ENCODE measurements at places on chromosomes 11 and 22.

DNA sequence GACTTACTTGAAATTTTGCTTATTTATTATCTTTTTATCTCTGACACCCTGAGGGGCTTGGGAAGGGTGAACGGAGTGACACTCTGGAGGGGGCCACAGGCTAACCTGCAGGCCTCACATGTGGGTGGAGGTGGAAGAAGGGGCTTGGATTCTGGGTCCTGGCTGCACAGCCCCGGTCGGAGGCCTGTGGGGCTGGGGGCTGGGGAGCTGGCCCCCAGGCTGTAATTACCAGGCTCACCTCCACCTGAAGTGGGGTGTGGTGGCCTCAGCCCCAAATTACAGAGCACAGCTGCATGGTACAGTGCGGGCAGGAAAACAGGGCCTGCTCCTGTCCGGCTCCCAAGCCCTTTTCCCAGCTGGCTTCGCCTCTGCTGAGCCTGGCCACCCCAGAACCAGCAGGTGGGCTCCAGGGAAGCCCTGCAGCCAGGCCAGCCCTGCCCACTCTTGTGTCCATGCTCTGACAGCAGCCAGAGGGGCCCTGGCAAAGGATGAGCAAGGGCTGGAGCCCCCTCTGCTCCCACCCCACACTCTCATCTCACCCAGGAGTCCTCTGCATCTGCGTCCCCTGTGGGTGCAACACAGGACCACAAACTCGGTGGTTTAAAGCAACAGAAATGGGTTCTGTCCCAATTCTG is 48.0 kb downstream of the IGF2 start:
- DNase-seq = no peak

DNA sequence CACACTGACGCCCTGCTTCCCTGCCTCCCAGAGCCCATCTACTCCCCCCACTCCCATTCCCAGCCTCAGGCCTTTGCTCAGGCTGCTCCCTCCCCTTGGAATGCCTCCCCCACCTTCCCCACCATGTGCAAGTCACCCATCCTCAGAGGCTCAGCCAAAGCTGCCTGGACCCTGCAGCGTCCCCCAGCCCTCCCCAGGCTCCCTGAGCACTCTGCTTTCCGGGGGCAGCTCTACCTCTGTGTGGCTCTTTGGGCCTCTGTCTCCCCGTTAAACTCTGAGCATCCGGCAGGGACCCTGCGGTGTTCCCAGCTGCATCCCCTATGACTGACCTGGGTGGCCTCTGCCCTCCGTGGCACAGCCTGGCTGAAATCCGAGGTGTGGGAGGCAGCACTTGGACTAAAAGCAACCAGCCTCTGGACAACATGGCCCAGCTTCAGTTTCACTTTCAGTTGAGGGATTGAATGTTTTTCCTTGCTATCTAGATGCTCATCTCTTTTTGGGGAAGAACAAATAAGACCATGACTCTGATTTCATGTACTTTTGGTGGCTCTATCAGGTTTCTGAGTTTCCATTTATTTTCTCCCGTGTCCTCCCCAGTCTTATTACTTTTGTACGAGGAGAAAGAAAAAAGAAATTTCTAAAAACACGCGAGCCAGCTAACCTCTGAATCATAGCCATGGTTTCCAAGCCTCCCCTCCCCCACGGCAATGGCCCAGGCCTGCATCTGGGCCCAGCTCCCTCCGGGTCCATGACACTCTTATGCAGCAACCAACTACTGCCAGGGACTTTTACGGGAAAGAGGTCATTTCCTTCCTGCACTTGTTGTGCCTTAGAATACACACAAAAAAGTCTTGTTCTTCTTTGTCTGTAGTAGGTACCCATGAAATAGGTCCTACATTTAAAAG is 3.8 kb downstream of the APOL3 start:
- peak; percentile 75 for DNase-seq

GRCh38 chr11:44615913-44616791 is 50.7 kb downstream of the CD82 start:
- DNase-seq = no peak

DNA sequence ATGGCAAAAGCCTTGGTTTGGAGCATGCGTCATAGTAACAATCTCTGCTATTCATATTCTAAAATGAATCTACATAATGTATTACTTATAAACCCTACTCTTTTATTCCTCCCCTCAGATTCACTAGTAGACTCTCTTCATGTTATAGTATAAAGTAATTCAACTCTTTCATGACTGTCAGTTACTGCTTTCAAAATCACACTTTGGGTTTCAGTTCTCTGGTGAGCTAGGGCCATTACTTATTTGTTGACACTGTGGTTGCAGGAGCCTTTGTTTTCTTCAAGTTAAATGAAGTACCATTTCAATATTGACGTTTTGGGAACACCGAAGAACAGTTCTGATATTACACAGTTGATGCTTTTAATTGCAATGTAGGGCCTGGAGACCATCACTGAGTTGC is 378.4 kb downstream of the DDX10 start:
- DNase-seq = no peak

DNA sequence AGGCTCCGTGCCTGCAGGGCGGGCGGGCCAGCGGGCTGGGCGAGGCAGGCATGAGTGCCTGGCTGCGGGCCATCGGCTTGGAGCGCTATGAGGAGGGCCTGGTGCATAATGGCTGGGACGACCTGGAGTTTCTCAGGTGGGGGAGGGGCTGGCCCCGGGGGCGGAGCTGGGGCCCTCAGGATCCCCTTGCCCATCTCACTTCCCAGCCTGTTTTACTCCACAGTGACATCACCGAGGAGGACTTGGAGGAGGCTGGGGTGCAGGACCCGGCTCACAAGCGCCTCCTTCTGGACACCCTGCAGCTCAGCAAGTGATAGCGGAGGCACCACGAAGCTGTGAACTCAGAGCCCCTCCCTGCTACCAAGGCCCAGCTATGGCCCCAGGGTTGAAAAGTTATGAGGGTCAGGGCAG is 5.9 kb downstream of the PHOX2A start:
- peak; percentile 56 for DNase-seq

DNA sequence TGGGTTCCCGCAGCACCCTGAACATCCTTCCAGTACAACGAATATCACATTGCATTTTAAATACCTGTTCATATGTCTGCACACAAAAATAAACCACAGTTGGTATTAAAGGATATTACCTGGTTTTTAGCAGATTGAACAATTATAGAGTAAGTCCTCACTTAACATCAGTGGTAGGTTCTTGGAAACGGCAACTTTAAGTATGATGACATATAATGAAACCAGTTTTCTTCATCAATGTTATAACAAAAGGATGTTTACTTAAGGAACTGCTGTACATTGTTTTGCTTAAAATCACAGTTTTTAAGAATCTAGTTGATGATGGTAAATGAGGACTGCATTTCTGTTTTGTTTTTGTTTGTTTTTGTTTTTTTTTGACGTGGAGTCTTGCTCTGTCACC is 28.0 kb downstream of the TRIM66 start:
- DNase-seq = no peak

DNA sequence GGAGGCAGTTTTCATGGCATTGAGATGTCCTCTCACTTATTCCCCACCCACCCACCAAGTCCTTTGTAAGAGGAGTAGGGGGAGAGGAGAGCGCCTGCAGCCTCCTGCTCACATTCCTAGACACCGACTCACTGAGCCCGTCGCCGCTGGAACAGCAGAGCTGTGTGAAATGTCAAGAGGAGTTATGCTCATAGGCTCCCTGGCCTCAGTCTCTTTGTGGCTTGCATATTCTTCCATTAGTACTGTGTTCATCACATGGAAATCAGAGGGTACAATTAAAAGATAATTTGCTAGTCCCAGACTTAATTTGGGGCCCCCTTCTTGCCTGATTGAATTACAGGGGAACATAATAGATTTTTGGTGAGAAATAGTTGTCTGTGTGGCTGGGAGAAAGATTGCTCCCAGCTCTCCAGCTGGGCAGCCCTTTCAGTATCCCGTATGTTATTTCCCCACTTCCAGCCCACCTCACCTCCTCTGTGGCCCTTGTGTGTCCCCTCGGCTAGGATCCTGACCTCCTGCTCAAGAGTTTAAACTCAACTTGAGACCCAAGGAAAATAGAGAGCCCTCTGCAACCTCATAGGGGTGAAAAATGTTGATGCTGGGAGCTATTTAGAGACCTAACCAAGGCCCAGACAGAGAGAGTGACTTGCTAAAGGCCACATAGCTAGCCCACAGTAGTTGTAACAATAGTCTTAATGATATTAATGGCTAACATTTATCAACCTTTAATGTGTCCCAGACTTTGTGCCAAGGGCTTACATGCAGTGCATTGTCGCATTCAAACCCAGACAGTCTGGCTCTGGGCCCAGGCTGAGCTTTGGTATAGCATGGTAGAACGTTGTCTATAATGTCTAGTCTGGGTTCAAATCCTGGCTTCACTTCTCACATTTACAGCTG is 32.2 kb downstream of the LIMK2 start:
- DNase-seq = no peak

DNA sequence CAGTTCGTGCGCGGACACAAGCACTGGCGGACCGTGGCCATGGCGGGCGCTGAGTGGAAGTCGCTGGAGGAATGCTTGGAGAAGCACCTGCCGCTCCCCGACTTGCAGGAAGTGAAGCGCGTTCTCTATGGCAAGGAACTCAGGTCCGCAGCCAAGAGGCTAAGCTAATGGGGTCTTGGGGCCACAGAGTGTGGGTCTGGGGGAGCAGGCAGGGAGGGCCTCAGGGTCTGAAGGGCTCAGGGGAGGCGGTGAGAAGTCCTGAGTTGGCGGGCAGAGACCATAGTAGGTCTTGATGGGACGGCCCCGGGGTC is 188 bp downstream of the UPB1 start:
- DNase-seq = no peak

- no peak for DNase-seq
Observed at GRCh38 chr11:86570451-86570850, 102.0 kb downstream of the ME3 start.

DNA sequence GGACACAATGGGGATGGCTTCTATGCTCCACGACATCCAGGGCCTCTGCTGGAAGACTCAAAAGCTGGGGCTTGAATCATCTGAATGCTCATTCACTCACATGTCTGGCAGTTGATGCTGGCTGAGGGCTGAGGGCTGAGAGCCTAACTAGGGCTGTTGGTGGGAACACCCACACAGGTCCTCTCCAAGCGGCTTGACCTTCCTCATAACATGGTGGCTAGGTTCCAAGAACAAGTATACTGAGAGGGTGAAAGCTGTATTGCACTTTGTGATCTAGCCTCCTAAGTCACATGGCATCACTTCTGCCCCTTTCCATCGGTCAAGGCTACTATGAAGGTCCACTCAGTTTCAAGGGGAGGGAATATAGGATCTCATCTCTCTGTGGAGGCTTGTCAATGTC is 7.5 kb downstream of the TMEM151A start:
- no peak for DNase-seq

DNA sequence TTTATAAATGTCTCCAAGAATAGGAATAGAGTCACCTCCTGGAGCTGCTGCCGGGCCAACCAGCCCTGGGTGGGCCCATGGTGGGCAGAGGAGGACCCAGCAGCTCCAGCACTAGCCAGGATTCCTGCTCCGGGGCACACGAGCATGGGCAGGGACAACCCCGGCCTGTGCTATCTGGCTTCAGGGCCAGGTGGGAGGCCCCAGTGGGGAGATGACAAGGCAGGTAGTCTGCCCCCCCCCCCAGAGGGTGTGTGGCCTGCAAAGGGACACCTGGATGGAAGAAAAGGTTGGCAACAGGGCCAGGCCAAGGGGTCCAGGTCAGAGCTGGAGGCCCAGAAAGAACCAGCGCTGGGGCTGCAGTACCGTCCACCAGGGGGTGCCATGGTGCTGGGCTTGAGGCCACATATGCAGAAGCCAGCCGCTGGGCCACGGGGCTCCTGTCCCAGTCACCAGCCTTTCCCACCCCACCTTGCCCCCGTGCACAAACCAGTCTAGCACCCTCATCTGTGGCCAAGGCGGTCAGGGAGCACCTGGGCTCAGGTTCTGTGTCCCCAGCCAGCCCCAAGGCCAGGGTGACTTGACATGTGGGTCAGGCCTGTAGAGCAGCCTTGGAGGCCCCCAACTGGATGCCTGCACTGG is 3.4 kb downstream of the TSPAN32 start:
- peak; percentile 87 for DNase-seq

GRCh38 chr11:2772544-2773031 is 72.8 kb upstream of the KCNQ1OT1 start:
- peak; percentile 7 for DNase-seq

DNA sequence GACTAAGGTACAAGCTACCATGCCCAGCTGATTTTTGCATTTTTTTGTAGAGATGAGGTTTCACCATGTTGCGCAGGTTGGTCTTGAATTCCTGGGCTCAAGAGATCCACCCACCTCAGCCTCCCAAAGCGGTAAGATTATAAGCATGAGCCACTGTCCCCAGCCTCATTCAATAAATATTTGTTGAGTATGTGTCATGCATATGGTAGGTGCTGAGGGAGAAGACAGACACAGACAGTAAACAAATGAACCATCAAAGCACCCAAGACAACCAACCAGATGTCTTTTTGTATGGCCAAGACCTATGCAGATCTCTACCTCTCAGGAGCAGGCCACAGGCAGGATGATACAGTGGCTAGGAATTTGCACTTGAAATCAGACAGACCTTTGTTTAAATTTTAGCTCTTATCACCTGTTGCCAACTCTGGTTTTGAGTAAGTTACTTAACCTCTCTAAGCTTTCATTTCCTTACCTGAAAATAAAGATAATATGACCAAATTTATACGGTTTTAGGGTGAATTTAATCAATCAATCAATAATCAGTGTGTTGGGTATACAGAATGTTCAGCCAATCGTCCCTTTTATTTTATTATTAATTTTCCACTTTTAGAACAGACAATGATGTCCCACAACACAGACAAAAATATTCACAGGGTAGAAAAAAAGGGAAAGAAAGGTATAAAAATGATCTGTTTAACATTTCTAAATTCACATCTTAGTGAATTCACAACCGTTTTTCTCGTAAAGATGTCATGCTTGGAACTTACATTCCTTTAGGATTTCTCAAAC is 128.2 kb downstream of the SGSM3 start:
- DNase-seq = no peak

DNA sequence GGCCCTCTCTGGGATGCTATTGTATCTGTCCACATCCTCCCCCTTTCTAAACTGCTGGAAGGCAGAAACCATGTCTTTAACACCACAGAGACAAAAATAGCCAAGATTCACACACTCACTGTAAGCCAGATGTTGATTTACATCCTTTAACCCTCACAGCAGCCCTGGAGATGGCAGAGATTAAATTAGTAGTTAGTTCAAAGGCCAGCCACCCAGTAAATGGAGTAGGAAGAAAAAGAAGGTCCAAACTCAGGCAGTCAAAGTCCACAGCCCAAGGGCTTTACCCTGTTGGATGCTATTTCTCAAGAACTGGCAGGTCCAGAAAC is 2.1 kb upstream of the ZNHIT2 start:
- DNase-seq = no peak
